Activated T-helper 17 cell treated with anti-CD3 and anti-CD28 coated beads, Interleukin-2, amount 50 U/mL, for 72 hours (primary cell): ENCODE measurements at places on chromosomes 1 and 21.

DNA sequence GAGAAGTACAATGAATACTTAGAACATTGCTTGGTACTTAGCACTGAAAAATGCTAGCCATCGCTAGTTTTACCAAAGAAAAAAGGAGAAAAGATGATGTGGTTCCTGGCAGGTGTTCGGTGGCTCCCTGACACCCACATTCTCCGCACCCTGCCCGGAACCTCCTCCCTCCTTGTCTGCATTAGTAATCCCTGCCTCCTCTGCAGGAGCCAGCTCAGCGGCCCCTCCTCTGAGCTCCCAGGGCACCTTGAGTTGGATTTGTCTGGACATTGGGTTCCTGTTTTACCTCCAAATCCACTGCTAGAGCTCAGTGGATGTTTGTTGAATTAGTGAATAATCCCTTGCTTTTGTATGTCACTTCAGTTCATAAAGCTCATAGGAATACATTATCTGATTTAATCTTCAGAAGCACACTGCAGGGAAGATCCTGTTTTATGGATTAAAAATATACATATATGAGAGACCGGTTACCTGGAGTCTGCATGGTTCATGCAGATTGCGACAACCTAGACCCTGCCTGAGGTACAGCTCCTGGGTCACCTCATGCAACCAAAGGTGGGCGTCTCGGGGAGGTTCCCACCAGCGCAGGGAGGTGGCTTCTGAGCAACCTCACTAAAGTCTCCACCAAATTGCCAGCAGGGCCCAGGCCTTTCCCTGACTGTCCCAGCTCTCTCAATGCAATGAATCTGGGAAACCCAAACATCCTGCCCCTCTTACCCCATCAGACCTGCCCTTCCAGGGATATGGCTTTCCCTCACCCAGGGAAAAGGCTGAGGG lies 24.2 kb downstream of the PCAT6 start:
- H3K27ac ChIP-seq: peak overlapping the region; percentile 83
- peak; percentile 92 for ATAC-seq
- H3K4me3 ChIP-seq: peak overlapping the region; percentile 85
- no peaks in the 10 kb centered on the region for H3K36me3 ChIP-seq

- no peak overlapping the region for H3K27ac ChIP-seq
- no peaks in the 10 kb centered on the region for H3K36me3 ChIP-seq
- ATAC-seq: no peak
- peaks cover 4% of the 10 kb centered on the region for H3K27me3 ChIP-seq
Observed at GRCh38 chr1:245389873-245390272, 235.1 kb downstream of the KIF26B start.

- H3K27me3 ChIP-seq: peaks cover 6% of the 10 kb centered on the region
- no peaks in the 10 kb centered on the region for H3K4me1 ChIP-seq
- no peaks in the 10 kb centered on the region for H3K36me3 ChIP-seq
- ATAC-seq: no peak
- H3K27ac ChIP-seq: no peak overlapping the region
- H3K4me3 ChIP-seq: no peak overlapping the region
Observed at GRCh38 chr1:13956393-13956792, 256.4 kb downstream of the PRDM2 start.

- no peaks in the 10 kb centered on the region for H3K27me3 ChIP-seq
- peak; percentile 62 for ATAC-seq
- H3K36me3 ChIP-seq: peaks cover 6% of the 10 kb centered on the region
- H3K4me3 ChIP-seq: peak overlapping the region; percentile 88
Observed at GRCh38 chr21:45554477-45555175, 12.4 kb upstream of the SLC19A1 start.

DNA sequence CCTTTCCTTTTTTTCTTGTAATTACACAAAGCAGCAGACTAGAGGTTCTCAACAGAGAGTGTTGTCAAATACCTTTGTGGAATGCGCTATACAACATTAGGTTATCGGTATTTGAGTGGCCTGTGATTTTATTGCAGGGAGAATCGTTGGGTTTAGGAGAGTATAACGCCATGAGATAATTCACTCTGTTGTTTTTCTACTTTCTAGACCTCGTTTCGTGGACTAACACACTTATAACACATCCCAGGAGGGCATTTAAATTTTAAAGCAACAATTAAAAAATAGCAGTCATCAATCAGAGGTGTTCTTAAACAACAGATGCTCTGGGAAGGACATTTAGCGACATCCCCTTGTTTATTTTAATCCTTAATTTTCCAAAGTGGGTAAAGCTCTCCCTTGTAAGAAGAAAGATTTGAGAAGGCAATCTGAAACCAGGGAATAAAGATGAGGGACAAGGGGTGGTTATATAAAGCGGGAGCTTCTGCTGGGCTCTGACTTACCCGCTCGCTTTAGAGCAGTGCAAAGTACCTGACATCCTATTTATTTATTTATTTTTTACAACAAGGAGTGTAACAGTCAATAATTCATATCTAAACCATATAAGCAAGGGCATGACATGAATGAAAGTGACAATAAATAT lies 4.9 kb downstream of the PBX1 start:
- H3K4me3 ChIP-seq: no peak overlapping the region
- no peak for ATAC-seq
- H3K27me3 ChIP-seq: peaks cover 8% of the 10 kb centered on the region
- H3K4me1 ChIP-seq: no peaks in the 10 kb centered on the region

DNA sequence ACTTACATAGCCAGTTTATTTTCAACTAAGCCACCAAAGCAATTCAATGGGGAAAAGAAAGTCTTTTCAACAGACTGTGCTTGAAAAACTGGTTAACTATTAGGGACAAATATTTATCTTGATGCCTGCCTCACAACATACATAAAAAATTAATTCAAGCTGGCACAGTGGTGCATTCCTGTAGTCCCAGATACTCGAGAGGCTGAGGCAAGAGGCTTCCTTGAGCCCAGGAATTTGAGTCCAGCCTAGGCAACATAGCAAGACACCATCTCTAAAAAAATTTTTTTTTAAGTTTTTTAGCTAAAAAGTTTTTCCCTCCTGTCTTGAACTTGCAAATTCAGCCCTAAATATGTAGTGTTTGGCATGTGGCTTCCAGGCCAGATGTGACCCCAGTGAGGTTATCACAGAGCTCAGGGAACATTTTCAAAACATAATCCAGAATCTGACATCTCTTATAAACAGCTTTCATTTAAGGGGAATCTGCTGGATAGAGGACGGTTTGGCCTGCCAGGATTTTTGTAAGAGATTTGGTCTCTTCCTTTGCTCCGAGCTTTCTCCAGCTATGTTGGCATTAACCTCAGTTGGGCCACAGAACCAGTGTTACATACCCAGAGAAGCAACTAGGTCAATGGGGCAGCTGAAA lies 46.4 kb downstream of the COL6A1 start:
- peaks cover 10% of the 10 kb centered on the region for H3K27me3 ChIP-seq
- no peak for ATAC-seq
- H3K4me3 ChIP-seq: no peak overlapping the region
- no peaks in the 10 kb centered on the region for H3K4me1 ChIP-seq
- H3K36me3 ChIP-seq: no peaks in the 10 kb centered on the region

DNA sequence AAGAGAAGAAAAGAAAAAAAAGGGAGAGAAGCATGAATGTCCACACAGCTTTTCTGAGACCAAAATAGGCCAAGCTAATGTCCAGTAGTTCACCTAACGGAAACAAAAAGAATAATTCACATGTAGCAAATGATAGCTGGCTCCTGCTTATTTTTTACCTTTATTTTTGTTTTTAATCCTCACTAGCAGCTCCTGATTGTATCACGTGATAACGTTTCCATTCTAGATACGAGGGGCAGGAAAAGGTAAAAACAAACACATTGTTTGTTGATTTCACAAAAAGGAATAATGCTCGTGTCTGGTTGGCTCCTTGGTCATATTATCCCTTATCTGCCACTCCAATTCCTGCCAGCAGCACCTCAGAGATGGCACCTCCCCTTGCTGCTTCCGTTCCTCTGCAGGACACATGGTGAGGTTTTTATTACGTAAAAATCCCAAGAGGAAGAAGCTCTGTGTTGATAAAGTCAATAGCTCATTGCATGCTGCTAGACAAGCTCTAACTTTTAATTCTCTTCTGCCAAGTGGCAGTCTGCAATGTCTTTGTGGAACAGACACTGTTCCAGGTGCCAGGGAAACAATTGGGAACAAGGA lies 201.7 kb downstream of the CRB1 start:
- H3K4me1 ChIP-seq: no peaks in the 10 kb centered on the region
- no peak overlapping the region for H3K4me3 ChIP-seq
- no peak overlapping the region for H3K27ac ChIP-seq
- H3K27me3 ChIP-seq: no peaks in the 10 kb centered on the region
- ATAC-seq: no peak
- H3K36me3 ChIP-seq: no peaks in the 10 kb centered on the region

- H3K36me3 ChIP-seq: no peaks in the 10 kb centered on the region
- no peak overlapping the region for H3K27ac ChIP-seq
- H3K4me3 ChIP-seq: no peak overlapping the region
Observed at GRCh38 chr1:17741052-17741451, 14.1 kb upstream of the ACTL8 start.

GRCh38 chr1:236516929-236517704 lies 6.7 kb upstream of the LGALS8 start:
- H3K27me3 ChIP-seq: no peaks in the 10 kb centered on the region
- peak; percentile 84 for ATAC-seq
- H3K27ac ChIP-seq: peak overlapping the region; percentile 89
- peaks cover 31% of the 10 kb centered on the region for H3K4me1 ChIP-seq
- peak overlapping the region; percentile 78 for H3K4me3 ChIP-seq

DNA sequence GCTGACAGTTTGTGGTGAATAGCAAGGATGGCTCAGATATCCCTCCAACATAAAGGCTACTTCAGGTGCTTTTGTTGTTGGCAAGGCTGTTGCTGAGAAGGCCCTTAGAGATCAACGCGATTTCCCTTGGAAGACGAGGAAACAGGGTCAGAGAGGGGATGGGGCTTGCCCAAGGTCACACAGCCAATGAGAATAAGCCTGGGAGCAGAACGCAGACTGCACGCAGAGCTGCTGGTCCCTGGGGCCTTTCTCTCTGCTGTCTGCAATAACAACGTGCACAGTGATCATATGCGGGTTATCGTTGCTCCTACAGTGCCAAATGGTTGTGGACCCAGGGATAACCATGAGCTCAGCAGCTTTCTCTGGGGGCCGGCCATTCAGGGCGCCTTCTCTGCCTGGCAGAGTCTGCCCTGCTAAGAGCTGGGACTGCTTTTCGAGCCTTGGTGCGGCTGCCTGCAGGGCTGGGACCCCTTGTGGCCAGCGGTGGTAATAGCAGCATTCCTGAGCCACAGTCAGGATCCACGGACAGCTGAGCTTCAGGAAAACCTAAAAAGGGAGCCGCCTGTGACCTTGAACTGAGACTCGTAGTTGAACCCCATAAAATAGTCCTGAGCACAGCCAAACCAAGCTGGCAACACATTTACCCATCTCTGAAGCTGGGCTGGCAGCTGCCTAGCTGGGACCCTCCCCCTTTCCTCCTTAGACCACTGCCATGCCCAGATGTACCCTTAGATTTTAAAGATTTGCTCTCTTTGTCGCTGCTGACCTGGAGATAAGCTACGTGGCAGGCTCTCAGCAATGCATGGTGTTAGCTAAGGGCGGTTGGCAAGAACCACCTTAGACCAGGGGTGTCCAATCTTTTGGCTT lies 39.8 kb downstream of the HTR6 start:
- H3K4me3 ChIP-seq: no peak overlapping the region
- no peaks in the 10 kb centered on the region for H3K27me3 ChIP-seq
- H3K27ac ChIP-seq: no peak overlapping the region

GRCh38 chr1:226322986-226323385 lies 14.0 kb upstream of the LIN9 start:
- H3K4me1 ChIP-seq: no peaks in the 10 kb centered on the region
- H3K27ac ChIP-seq: no peak overlapping the region
- no peak for ATAC-seq
- H3K4me3 ChIP-seq: no peak overlapping the region
- H3K27me3 ChIP-seq: peaks cover 6% of the 10 kb centered on the region

DNA sequence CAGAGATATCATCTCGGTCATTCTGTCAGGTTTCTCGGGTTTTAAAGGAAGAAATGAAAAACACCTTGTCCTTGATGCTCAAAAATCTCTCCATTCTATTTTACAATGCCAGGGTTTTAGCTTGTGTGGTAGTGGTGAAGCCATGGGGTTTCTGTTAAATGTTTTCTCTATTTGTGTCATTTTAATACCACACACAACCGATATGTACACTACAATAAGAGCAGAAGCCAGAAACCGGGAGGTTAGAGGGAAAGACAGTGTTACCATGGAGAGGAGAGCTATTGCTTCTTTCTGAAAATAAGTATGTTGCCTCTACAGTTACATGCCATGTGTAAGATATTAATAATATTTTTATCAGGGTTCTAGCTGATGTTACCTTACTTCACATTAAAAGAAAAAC lies 2.8 kb downstream of the SLC35D1 start:
- H3K27ac ChIP-seq: no peak overlapping the region
- ATAC-seq: no peak
- H3K36me3 ChIP-seq: peaks cover 66% of the 10 kb centered on the region
- H3K4me1 ChIP-seq: peaks cover 10% of the 10 kb centered on the region
- peak overlapping the region; percentile 86 for H3K4me3 ChIP-seq

DNA sequence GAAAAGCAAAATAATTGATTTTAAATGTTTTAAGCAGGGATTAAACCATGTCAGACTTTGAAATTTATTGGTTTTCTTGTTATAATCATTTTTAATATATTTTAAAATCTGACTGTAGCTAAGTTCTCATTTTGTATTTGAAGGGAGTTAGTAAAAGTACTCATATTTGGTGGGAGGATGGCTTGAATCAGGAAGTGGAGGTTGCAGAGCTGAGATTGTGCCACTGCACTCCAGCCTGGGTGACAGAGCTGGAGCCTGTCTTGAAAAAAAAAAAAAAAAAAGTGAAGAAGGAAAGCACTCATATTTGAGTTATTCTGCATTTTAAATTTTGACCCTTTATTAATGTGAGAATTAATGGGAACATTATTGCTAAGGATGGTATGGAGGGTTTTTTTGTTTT lies 106.0 kb downstream of the RABGAP1L start:
- no peak for ATAC-seq
- peaks cover 6% of the 10 kb centered on the region for H3K36me3 ChIP-seq
- no peak overlapping the region for H3K4me3 ChIP-seq
- H3K27ac ChIP-seq: no peak overlapping the region
- H3K27me3 ChIP-seq: no peaks in the 10 kb centered on the region
- no peaks in the 10 kb centered on the region for H3K4me1 ChIP-seq

GRCh38 chr21:33799378-33800090 lies 116.1 kb downstream of the ATP5PO start:
- ATAC-seq: no peak
- H3K27me3 ChIP-seq: no peaks in the 10 kb centered on the region
